Endothelial cell of coronary artery (primary cell): ENCODE measurements at places on chromosomes 2 and 18. TPM values are rescaled to one million over a fixed set of nuclear protein-coding genes. Genes with fewer than 3 reads are reported as not detected.

Gene NPPC
- total RNA-seq, result not detected in 2 replicates

Gene CDH20
- 2.8 TPM in 1 of 2 replicates, not detected in the other for total RNA-seq

Gene AQP12B
- total RNA-seq, result not detected in 2 replicates

Gene RBM43
- 2.8 and 3.1 TPM in 2 replicates for total RNA-seq

Gene NTSR2
- total RNA-seq, result not detected in 2 replicates

Gene MAB21L4
- not detected in 2 replicates for total RNA-seq

Gene ZNF24
- 27.1 and 34.1 TPM in 2 replicates for total RNA-seq

Gene DYNAP
- total RNA-seq, result not detected in 2 replicates

Gene ALKAL2
- total RNA-seq, result not detected in 2 replicates

Gene PRKRA
- 31.1 and 40.7 TPM in 2 replicates for total RNA-seq

Gene FEV
- not detected in 2 replicates for total RNA-seq

Gene ICOS
- total RNA-seq, result not detected in 2 replicates

Gene PSMA8
- not detected in 2 replicates for total RNA-seq

Gene ASB18
- not detected in 2 replicates for total RNA-seq

Gene OSBPL6
- 3.0 and 3.9 TPM in 2 replicates for total RNA-seq

Gene IWS1
- total RNA-seq, result 44.4 and 53.7 TPM in 2 replicates

Gene ABCG5
- not detected in 2 replicates for total RNA-seq

Gene GYPC
- 5.1 and 5.8 TPM in 2 replicates for total RNA-seq

Gene CTNNA2
- not detected in 2 replicates for total RNA-seq

Gene B3GNT7
- total RNA-seq, result 0.09 TPM in 2 replicates

Gene PNPT1
- 28.9 and 30.4 TPM in 2 replicates for total RNA-seq

Gene SMAD7
- total RNA-seq, result 8.4 and 42.6 TPM in 2 replicates

Gene GREB1L
- total RNA-seq, result 0.85 and 1.2 TPM in 2 replicates

Gene THOC1
- total RNA-seq, result 36.8 and 37.4 TPM in 2 replicates

Gene FOSL2
- 20.0 and 57.5 TPM in 2 replicates for total RNA-seq

Gene CDH7
- total RNA-seq, result not detected in 2 replicates

Gene SH3RF3
- 5.2 and 6.1 TPM in 2 replicates for total RNA-seq

Gene GALR1
- not detected in 2 replicates for total RNA-seq

Gene DNAJC5G
- not detected in 2 replicates for total RNA-seq

Gene LAMA3
- total RNA-seq, result 3.0 and 3.1 TPM in 2 replicates

Gene NEU4
- total RNA-seq, result not detected in 2 replicates

Gene FIGN
- 0.94 and 1.3 TPM in 2 replicates for total RNA-seq

Gene LDLRAD4
- 0.99 and 2.0 TPM in 2 replicates for total RNA-seq

Gene RSAD2
- total RNA-seq, result 0.19 and 0.36 TPM in 2 replicates

Gene MC2R
- total RNA-seq, result not detected in 2 replicates

Gene CYP27A1
- 5.8 and 8.6 TPM in 2 replicates for total RNA-seq
